ENCODE measurements at places on chromosomes 16 and 17.
A peak's percentile ranks its signal among the peaks of the same experiment; 100 is the strongest.

- DNase-seq = peak; percentile 58
Measured at GRCh38 chr17:37220607-37220953, 155.2 kb upstream of the C17orf78 start.

DNA sequence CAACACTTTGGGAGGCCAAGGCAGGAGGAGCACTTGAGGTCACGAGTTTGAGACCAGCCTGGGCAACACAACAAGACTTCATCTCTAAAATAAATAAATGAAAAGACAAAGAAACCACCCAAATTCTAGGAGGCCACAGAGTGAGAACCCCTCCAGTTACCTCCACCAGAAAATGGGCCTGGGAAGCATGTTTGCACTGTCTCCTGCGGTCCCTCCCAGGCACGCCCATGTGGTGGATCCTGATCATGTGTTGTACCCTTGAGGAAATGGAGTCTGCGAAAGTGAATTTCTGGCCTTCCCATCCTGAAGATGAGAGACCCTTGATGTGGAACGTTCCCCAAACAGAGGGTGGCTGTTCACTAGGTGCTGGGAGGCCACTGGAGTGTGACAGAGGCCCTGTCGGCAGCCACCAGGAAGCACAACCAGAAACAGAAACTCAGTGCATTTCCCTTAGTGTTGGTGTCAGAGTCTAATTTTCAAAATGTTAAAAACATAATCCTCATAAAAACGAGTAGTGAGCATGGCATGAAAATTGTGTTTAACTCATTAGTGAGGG is 19.2 kb upstream of the USP22 start:
- DNase-seq = no peak

DNA sequence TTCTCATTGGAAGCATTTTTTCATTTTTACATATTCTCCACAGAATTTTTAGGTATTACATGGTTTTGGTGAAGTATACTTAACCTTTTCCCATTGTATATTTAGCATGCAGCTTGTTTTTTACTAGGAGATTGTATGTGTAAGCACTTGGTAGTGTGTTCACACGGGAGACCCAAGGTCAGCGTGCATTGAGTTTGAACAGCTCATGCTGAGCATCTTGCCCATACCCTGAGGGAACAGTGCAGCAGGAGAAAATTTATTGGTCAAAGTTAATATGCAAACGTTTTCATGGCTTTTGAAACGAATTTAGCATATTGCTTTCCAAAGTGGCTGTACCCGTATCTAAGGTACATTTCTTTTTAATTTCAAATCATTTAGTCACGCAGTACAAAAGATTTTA is 168.7 kb downstream of the MRTFB start:
- DNase-seq = no peak

DNA sequence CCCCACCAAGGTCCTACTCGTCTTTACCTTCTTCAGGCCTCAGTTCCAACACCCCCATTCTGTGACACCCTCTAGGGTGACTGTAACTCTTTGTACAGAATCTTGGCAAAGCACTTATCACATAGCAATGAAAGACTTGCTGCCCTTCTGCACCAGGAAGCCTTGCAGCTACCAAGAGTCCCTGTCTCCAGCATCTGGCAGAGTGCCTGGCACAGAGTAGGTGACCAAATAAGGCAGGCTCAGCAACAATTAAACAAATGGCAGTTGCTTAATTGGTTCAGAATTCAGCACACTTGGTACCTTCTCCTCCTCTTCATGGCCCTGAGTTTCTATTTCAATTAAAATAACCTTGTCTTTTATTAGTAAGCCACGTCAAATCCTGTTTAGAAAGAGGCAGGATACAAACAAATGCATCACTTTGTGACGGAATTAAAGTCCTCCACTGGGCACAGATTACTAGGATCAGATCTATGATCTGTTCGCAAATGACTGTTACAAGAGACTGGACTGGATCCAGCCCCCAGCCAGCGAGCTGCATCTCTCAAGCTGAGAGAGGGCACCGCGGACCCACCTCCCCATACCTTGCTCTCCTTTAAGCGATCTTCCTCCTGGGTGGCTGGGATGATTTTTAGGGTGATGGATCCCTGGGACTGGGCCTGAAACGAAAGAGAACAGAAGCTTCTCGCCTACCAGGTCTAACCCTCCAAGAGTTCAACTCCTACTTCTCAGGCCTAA is 9.4 kb downstream of the MPP3 start:
- no peak for DNase-seq

DNA sequence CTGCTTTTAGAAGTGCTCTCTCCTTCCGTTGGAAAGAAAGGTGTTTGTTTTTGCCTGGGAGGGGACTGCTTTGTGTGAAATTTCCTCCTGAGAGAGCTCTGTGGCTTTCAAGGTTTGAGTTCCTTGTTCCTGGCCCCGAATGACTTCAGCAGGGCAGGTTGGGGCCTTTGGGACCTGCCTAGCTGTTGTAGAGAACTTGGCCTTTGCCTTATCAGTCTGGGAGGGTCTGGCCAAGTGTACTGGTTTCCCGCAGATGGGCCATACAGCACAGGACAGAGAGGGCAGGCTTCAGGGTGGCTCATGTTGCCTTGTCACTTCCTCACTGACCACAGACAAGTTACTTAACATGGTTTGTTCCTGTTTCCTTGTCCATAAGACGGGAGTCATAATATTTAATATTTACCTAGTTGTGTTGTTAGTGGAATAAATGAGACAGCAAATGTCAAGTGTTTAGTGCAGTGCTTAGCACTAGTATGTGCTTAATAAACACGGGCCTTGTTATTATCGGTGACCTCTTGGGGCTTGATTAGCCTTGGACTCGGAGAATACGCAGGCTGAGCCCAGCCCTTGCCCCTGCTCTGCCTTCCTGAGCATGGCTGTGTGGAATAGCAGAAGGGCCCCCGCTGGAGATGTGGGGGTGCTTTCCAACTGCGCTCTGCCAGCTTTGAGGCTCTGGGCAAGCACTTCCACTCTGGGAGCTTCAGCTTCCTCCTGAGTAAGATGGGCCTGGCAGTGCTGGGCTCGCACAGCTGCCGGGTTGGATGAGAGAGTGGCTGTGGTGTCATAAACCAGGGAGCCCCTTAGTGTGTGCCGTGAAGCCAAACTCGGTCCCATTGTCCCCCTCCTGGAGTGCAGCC is 6.6 kb downstream of the PRSS8 start:
- no peak for DNase-seq

All from iris pigment epithelial cell (primary cell).